ENCODE measurements at places on chromosomes 13 and 19. TPM values are rescaled to one million over a fixed set of nuclear protein-coding genes. Genes with fewer than 3 reads are reported as not detected.

ATP12A gene
- not detected for total RNA-seq

VPS36 gene
- 18.6 TPM for total RNA-seq

NALCN gene
- total RNA-seq: 0.18 TPM

AZU1 gene
- total RNA-seq: not detected

PRMT1 gene
- 248 TPM for total RNA-seq

ZNF599 gene
- total RNA-seq: 11.2 TPM

TMPRSS9 gene
- not detected for total RNA-seq

ZNF737 gene
- 6.3 TPM for total RNA-seq

CD22 gene
- not detected for total RNA-seq

SHISA2 gene
- total RNA-seq: 0.54 TPM

ZNF726 gene
- total RNA-seq: 0.54 TPM

HPN gene
- total RNA-seq: 0.49 TPM

NPAS1 gene
- 12.8 TPM for total RNA-seq

PGLYRP2 gene
- total RNA-seq: not detected

MRPS12 gene
- total RNA-seq: 32.2 TPM

EVI5L gene
- total RNA-seq: 18.2 TPM

ZIC5 gene
- total RNA-seq: not detected

SHC2 gene
- total RNA-seq: 0.54 TPM

UBE2M gene
- 33.6 TPM for total RNA-seq

WTIP gene
- total RNA-seq: 21.8 TPM

SLC25A41 gene
- total RNA-seq: not detected

KLK4 gene
- not detected for total RNA-seq

INSL3 gene
- total RNA-seq: not detected

TLE2 gene
- total RNA-seq: 20.1 TPM

PRR20A gene
- total RNA-seq: not detected

LGALS4 gene
- not detected for total RNA-seq

RHPN2 gene
- total RNA-seq: 11.2 TPM

ZNF550 gene
- total RNA-seq: 12.8 TPM

CLDND2 gene
- not detected for total RNA-seq

DACH1 gene
- total RNA-seq: 0.49 TPM

FCER2 gene
- not detected for total RNA-seq

ATP8A2 gene
- total RNA-seq: not detected

VSTM2B gene
- total RNA-seq: not detected

ADGRL1 gene
- total RNA-seq: 7.6 TPM

REEP6 gene
- total RNA-seq: 1.8 TPM

GAS6 gene
- 20.6 TPM for total RNA-seq

CGB8 gene
- not detected for total RNA-seq

ZNF729 gene
- not detected for total RNA-seq

FPR3 gene
- not detected for total RNA-seq

SCGB2B2 gene
- total RNA-seq: not detected

ZGLP1 gene
- total RNA-seq: not detected

KASH5 gene
- not detected for total RNA-seq

PBX4 gene
- total RNA-seq: not detected

Data from cardiac atrium fibroblast (primary cell).